ENCODE measurements at places on chromosomes 7 and 10.

DNA sequence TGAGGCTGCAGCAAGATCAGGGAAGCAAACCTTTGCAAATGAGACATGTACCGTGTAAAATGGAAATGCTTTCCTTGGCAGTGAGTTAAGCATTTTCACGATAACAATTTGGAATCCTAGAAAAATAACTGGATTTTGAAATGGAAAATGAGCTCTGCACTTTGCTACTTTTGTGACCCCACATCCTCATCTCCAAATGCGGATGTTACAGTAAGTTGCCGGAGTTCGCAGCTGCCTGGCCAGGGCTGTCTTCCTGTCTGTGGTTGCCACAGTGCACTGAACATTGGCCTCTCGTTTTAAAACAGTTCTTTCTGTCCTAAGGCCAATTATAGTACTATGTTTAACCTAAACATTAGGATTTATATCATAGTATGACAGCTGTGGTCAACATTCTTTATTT is 136.2 kb upstream of the FZD8 start:
- no peak for DNase-seq

GRCh38 chr10:103433858-103434257 is 18.3 kb downstream of the CALHM2 start:
- DNase-seq: no peak

GRCh38 chr7:130970196-130970595 is 236.2 kb upstream of the KLF14 start:
- no peak for DNase-seq

DNA sequence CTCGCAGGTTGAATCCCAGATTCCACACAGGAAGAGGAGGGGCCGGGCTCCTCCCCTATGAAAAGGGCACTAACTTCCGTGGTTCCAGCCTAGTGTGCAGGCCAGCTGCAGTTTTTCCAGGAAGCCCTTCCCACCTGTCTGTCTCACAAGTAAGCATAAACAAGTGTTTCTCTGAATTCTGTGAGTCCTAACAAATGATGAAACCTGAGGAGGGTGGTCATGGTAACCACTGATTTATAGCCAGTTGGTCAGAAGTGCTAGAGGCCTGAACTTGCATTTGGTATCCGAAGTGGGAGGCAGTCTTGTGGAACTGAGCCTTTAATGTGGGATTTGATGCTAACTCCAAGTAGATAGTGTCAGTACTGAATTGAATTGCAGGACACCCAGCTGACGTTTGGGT is 54.7 kb upstream of the STEAP4 start:
- no peak for DNase-seq

DNA sequence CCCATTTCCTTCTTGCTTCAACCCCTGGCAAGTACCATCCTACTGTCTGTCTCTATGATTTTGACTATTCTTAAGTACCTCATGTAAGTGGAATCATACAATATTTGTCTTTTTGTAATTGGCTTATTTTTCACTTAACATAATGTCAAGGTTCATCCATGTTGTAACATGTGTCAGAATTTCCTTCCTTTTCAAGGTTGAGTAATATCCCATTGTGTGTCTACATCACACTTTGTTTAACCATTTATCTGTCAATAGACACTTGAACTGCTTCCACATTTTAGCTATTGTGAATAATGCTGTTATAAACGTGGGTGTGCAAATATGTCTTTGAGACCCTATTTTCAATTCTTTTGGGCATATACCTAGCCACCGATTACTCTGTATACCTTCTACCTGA is 14.0 kb upstream of the CDK14 start:
- no peak for DNase-seq

- DNase-seq: no peak
These were observed 69.9 kb downstream of the TMEM106B start for GRCh38 chr7:12281038-12281437.

DNA sequence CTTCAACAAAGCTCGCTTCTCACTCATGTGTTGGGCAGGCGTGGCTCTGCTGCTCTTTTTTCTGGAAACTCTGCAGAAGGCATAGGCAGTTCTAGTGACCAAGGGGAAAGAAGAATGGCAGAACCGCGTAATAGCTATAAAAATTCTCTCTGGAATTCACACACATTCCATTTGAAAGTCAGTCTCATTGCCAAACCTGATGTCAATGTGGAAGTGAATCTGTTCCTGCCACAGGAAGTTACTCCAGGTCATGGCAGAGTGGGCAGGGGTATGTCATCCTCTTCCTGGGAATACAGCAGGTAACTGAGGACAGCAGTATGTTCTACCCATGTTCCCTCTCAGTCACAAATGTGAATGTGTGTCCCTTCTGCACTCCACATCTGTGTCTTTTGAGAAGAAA is 8.2 kb upstream of the PAXIP1 start:
- DNase-seq: no peak

Data from DMS 273 treated with DMSO at 0.1 percent for 48 hours (cell line).